ENCODE measurements at places on chromosomes 13 and 19.

DNA sequence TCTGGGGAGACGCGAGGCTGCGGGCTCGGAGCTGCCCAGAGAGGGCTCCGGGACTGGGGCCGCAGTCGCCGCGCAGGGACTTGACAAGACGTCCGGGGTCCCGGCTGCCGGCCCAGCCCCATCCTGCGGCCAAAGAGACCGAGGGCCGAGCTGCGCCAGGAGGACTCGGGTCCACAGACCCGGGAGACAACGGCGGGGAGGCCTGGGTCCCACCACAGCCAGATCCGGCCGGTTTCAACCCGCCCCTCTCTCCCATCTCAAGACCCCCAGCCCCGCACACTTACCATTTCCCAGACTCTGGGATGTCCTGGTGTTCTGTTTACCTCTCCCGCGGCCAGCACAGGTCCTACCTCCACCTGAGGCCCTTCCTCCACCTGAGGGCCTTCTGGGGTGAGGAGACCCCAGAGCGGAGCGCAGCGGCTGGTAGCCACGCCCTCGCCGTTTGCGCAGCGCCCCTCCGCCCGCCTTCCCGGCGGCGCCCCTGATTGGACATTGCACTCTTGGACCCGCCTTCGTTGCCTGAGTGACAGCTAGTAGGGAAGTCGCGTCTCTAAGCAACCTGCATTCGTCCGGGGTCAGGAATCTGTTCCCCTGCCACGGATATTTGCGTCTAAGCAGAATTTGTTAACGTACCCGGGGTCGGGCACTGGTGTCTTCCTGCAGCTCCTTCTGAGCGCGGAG lies at the start of gene ZNF709:
Gene ZNF709 (minus strand): TSS at position 446 of the 681 bp plus-strand sequence. CDS start 159 bp downstream, at position 287.
- DNase-seq: peak; percentile 77

DNA sequence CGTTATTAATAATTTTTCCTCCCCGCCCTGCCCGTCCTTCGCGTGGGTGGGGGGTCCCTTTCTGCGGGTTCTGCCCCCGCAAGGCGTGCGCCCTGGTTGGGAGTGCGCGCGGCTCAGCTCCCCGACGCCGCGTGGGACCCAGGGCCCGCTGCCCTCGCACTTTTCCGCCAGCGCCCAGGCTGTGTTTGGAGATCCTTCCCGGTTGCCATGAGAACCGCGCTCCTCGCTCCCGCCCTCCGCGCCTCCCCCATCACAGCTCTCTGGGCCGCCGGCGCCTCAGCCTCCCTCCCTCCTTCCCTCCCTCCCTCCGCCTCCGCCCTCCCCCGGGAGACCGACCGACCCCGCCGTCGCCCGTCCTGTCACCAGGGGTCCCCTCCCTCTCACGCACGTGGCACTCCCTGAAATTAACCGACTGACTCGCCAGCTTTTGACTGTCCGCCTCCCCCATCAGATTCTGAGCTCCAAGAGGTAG lies 2.4 kb upstream of the SSBP4 start:
- no peak for DNase-seq

- no peak for DNase-seq
These were observed 610.4 kb upstream of the SLITRK6 start for GRCh38 chr13:86409466-86410241.

- no peak for DNase-seq
These were observed 1.1 kb upstream of the ZNF627 start for GRCh38 chr19:11596156-11596555.

DNA sequence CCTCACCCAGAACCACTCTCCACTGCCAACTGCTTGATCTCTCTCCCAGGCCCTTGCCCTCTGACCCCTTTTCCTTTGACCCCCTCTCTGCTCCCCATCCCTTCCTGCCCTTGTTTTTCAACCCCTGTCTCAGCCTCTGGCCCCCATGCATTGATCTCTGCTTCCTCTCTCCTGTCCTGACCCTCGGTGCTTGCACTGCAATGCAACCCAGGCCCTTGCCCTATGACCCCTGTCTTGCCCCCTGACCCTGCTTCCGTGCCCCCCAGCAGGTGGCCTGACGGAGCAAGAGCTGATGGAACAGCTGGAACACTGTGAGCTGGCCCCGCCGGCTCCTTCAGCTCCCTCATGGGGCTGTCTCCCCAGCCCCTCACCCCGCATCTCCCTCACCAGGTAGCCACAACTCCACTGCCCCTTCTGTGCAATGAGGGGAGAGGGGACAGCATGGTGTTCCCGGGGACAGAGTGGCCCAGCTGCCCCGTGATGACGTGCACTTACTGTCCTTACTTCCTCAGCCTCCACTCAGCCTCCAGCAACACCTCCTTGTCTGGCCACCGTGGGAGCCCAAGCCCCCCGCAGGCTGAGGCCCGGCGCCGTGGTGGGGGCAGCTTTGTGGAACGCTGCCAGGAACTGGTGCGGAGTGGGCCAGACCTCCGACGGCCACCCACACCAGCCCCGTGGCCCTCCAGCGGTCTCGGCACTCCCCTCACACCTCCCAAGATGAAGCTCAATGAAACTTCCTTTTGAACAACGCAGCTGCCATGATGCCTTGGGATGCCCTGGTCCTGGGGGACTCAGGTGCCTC lies 10.5 kb upstream of the LTBP4 start:
- DNase-seq: no peak

- no peak for DNase-seq
These were observed 2.5 kb downstream of the PRKCSH start for GRCh38 chr19:11437955-11438354.

DNA sequence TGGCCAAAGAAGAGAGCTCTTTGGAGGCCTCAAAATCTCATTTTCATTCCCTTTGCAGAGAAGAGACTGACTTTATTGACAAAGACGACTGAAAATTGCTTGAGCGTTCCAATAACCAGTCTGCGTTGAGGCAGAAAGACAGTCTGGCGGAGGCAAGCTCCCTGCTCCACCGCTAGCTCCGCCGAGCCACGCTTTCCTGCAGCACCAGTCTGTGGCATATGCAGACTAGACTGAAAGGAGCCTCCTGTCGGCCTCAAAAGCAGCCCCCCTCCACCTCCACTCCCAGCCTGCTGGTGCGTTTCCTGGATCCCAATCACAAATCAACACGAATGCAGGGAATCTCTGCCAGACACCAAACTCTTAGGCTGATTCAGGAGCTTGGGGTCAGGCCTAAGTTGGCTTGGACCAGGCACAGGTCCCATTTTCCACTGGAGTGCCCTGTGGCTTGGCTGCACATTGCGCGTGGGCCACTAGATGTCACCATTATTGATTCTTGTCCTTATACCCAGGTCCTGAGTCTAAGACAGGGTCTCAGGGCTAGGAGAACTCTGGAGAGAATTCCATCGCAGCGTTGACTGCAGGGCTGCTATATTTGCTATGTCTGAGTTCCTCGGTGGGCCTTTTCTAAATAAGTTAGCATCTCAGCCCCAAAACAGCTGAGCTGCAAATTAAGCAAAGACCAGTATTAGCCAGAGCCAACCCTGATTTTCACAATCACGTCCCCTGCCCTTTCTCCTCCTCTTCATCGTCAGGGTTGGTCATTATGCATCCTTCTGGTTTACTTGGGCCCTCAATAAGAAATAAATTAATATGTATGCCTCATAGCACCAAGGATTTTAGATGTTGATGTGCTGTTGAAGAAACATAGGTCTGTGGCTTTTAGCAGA lies 5.2 kb upstream of the ZNF507 start:
- no peak for DNase-seq

- DNase-seq: no peak
These were observed 116.2 kb upstream of the FNDC3A start for GRCh38 chr13:48859272-48860105.

DNA sequence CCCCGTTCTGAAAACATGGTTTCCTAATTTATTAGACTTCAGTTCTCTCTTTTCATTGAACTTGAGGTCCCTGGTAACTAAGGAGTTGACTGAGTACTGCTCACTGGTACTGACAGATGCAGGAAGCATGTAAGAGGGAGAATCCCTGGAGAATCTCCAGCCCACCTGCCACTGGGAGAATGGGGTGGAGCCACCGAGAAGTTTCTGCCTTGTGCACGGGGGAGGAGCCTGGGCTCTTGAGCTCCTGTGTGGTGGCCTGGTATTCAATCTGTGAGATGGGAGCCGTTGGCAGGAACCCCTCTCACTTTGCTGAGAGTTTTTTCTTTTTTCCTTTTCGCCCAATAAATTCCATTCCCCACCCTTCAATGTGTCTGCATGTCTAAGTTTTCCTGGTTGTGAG lies 13.2 kb upstream of the AKAP11 start:
- DNase-seq: no peak

GRCh38 chr13:97125810-97126738 lies 96.1 kb upstream of the MBNL2 start:
- DNase-seq: no peak

- no peak for DNase-seq
These were observed 60.0 kb upstream of the SPRY2 start for GRCh38 chr13:80400865-80401426.

- no peak for DNase-seq
These were observed 614.2 kb downstream of the DCT start for GRCh38 chr13:93865235-93865634.

GRCh38 chr13:99421271-99421670 lies 80.0 kb upstream of the TM9SF2 start:
- no peak for DNase-seq

GRCh38 chr19:29488316-29488715 lies 37.5 kb upstream of the VSTM2B start:
- no peak for DNase-seq

DNA sequence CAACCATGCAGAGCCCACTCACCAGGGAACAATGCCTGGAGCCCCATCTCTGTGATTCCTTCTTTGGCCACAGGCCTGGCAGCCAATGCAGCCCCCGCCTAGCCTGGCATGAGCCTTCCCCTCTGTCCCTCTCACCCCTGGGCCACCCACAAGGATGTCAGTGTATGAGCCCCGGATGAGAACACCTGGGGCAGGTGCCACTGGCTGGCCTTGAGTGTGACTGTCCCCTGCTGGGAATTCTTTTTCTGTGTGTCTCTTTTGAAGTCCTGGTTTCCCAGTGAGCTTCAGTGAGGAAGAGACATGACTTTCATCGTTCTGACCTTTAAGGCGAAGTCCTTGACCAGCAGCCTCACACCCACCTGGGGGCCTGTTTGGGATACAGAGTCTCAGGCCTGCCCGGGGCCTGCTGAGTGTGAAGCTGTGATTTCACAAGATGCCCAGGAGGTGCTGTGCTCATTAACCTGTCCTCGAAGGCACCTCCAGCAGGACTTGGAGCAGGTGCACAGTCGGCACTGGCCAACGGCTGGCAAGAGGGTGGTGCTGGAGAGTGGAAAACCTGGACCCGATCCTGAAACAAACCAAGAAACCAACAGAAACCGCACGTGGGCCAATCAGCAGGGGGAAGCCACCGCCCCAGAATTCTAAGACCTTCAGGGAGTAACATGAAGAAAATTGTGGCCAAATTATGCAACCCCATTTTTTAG lies 27.4 kb upstream of the SPACA7 start:
- DNase-seq: no peak

DNA sequence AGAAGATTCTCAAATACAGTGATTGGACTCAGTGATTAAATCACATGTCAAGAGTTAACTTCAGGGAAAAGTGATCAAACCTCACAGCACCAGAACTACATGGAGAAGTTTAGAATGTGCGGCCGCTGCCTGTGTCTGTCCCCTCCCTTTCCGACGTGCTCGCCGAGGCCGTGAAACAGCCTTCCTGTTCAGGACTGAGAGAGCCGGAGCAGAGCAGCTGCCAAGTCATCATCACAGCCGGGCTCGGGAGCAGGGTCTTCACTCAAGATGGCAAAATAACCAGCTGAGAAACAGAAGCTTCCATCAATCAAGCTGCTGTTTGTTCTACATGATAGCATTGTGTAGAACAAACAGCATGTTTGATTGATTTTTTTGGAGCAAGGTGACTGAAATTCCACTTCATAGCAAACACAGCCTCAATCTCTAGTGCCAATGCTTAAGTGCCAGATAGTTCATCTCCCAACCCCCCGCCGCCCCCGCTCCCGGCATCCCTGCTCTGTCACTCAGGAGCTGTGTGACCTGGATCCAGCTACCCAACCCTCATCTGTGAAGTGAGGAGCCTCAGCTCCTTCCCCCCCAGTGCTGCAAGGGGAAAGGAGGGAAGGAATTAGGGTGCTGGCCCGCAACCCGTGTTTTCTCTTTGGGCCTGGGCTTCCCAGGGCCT lies 70.6 kb downstream of the HSPH1 start:
- DNase-seq: no peak

GRCh38 chr19:51565583-51565982 lies 5.5 kb upstream of the ZNF175 start:
- DNase-seq: no peak

DNA sequence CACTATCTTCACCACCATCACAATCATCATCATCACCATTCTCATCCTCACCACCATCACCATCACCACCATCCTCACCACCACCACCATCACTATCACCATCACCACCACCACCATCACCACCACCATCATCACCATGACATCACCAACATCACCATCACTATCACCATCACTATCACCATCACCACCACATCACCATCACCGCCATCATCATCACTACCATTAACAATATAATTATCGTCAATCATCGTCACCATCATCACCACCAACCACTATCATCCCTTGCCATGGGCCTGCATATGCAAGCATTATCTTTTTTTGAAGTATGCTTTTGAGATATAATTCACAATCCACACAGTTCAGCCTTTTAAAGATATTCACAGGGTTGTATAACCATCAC lies 7.6 kb upstream of the PPP6R1 start:
- DNase-seq: no peak

GRCh38 chr13:49046002-49046401 lies 70.3 kb downstream of the FNDC3A start:
- no peak for DNase-seq

Data from stimulated activated CD4-positive, alpha-beta T cell treated with anti-CD3 and anti-CD28 coated beads, TNF-alpha, amount 100 ng/mL, for 48 hours (primary cell).